ENCODE measurements at places on chromosomes 11 and 22.

- DNase-seq, result no peak
Measured at GRCh38 chr11:61542024-61542461, 33.5 kb downstream of the LRRC10B start.

DNA sequence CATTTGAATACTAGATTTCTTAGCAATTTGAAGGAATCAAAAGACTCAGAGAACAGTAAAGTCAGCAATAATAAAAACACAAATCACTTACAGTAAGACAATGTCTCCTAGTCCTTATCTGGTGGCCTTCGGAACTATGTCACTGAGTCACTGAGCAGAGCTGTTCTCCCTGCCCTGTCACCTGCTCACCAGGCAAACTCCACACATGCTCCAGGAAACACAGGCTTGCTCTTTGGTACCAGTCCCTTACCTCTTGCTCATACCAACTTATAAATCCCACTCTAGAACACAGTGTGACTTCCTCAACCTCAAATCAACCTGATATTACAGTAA is 81.1 kb upstream of the CHRM4 start:
- no peak for DNase-seq

DNA sequence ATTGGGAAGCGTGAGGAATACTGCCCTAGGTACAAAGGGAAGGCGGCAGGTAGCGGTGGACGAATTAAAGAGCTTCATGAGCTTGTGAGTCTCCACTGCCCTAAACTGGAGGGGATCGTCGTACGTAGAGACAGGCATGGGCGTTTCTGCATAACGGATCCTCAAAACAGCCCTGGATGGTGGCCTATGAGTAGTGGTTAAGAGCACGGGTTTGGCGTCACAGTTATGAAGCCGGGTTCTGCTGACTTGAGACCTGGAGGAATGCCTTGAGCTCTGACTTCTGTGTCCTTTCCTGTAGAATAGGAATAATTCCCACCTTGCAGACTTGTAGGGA is 335 bp downstream of the TMEM138 start:
- no peak for DNase-seq

GRCh38 chr11:32792111-32792947 is 2.1 kb downstream of the CCDC73 start:
- no peak for DNase-seq

- no peak for DNase-seq
Measured at GRCh38 chr11:107676336-107677057, 35.4 kb downstream of the SLN start.

DNA sequence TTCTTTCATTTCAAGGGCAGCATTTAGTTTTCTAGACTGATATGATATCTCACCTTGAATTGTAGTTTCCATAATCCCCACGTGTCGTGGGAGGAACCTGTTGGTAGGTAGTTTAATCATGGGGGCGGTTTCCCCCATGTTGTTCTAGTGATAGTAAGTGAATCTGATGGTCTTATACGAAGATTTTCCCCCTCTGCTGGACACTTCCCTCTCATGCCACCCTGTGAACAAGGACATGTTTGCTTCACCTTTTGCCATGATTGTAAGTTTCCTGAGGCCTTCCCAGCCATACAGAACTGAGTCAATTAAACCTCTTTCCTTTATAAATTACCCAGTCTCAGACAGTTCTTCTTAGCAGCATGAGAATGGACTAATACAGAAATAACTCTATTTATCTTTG is 851.1 kb upstream of the FAT3 start:
- DNase-seq, result no peak

DNA sequence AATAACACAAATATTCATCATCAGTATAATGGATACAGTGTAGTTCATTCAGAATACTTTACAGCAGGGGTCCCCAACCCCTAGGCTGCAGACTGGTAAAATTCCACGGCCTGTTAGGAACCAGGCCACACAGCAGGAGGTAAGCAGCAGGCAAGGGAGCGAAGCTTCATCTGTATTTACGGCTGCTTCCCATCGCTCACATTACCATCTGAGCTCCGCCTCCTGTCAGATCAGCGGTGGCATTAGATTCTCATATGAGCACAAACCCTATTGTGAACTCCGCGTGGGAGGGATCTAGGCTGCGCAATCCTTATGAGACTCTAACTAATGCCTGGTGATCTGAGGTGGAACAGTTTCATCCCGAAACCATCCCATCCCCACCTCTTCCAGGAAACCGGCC is 125.1 kb downstream of the SERGEF start:
- DNase-seq, result no peak

DNA sequence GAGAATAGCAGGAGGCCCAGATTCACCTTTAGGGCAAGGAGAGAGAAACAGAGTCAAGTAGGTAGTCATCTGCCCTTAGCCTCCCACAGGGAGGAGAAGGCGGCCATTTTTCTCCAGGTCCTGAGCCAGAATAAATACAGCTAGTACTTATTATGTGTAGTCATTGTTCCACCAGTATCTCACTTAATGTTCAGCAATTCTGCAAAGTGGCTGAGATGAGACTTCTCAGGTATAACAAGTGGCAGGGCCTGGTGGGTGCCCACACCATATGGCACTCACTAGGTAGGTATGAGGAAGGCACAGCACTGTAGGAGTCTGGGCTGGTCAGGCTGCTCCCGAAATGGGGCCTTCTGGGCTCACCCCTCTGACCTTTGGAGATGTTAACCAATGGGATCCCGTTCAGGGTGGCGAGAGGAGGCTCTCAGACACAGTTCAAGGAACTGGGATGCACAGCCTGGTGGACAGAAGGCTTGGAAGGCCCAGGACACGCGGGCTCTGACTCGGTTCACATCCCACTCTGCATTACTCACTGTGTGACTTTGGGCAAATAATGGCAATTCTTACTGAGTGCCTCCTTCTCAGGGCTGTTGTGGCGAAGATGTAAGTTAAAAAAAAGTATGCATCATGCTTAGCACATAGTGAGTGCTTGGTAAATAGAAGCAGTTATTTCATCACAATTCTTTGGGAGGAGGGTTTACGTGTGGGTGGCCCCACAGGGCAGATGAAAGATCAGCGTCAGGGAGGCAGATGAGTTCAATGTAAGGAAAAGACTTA is 25.1 kb downstream of the RTN4RL2 start:
- DNase-seq, result no peak

Measured in BJ (cell line).